Glutamatergic neuron (in vitro differentiated cells): ENCODE measurements at places on chromosomes 13 and 19. TPM values are rescaled to one million over a fixed set of nuclear protein-coding genes. Genes with fewer than 3 reads are reported as not detected.

The RXFP2 gene
- not detected for total RNA-seq

The FGF9 gene
- 19.5 TPM for total RNA-seq

DNA sequence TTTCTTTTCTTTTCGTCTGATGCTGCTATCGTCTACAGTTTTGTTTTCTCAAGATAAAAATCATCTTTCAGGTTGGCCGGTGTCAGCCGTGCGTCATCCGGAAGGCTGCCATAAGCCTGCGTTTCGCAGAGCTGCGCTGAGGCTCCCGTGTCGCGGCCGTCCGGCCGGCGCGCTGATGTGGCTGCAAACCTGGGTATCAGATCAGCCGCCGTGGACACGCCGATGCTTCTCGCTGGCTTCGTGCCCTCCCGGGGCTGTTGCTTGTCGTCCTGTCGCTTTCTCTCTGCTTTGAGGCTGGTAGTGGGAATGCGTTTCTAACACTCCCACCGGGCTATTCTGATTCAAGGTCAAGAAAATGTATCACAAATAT, 45.9 kb upstream of the TFDP1 start:
- no peak for DNase-seq

- no peak for DNase-seq
Measured at GRCh38 chr19:17266589-17266974, 661 bp upstream of the BABAM1 start.

- no peak for DNase-seq
Measured at GRCh38 chr19:34692549-34692948, 15.1 kb downstream of the ZNF302 start.
